GM10248 (cell line): ENCODE measurements at places on chromosomes 12 and 14.
A peak's percentile ranks its signal among the peaks of the same experiment; 100 is the strongest.

DNA sequence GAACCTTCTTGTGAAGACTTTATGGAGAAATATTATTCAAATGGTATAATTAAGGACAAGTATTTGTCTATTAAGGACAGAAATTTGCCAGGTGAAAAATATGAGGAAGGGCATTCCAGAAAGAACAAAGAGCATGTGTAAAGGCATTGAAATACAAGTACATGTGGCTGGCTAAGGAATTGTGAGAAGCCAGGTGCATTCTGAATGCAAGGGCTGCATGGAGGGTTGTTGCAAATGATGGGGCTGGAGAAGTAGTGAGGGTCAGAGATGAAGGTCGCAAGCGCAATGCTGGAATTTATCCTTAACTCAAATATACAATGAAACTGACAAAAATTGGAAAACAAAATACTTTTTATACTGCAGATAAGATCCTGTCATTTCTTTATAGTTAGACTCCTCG, 437.7 kb downstream of the ADAMTS20 start:
- DNase-seq, result no peak

- no peak for DNase-seq
These were observed 53.3 kb upstream of the NCOR2 start for GRCh38 chr12:124620606-124621295.

- no peak for DNase-seq
These were observed 20.1 kb upstream of the LDHB start for GRCh38 chr12:21677622-21678277.

GRCh38 chr12:104276273-104277131, 27.0 kb upstream of the EID3 start:
- peak; percentile 50 for DNase-seq

GRCh38 chr14:50657753-50658152, 10.4 kb downstream of the SAV1 start:
- DNase-seq, result no peak
